ENCODE measurements at places on chromosomes 5 and 9.

- no peak for DNase-seq
Observed at GRCh38 chr5:72602696-72603685, 95.8 kb upstream of the ZNF366 start.

GRCh38 chr9:38720083-38720745 lies at the start of gene FAM240B:
TSS of gene FAM240B (minus strand) at chr9:38720133. CDS start at chr9:38703999, 16,134 bp downstream.
- DNase-seq, result no peak

DNA sequence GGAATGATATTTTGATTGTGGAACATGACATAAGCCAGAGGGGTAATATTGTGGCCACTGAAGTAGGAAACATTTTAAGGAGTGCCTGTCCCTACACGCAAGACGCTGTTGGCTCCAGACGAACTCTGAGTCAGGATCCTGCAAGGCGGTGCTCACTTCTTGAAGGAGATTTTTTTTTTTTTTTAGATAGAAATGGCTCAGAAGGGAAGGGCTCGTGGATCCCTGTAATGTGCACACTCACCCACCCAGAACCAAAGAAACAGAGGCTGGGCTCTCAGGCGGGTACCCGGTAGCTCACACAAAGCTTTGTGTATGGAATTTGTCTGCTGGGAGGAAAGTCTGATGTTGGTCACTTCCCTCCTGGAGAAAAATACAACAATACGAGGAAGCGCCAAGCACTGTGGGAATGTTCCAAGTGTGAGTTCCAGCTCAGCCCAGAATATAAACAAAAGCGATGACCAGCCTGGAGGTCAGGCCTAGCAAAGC lies 25.7 kb downstream of the RAPGEF1 start:
- peak; percentile 73 for DNase-seq

DNA sequence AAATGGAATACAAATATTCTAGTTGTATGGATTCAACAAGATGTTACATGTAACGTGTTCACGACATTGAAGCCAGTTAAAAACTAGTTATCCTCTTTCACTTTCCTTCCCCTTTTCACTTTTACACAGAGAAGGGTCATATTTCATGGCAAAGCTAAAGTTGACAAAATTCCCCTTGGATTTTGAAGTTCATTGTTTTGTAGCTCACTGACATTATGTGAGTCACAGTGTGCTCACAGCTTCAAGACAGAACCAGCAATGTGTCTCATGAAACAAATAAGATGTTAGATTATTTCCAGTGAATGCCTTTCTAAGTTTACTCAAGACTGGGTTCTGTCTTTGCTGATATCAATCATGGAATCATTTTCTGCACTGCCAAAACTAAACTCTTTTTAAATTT lies 535.5 kb upstream of the GRIN3A start:
- DNase-seq, result no peak

DNA sequence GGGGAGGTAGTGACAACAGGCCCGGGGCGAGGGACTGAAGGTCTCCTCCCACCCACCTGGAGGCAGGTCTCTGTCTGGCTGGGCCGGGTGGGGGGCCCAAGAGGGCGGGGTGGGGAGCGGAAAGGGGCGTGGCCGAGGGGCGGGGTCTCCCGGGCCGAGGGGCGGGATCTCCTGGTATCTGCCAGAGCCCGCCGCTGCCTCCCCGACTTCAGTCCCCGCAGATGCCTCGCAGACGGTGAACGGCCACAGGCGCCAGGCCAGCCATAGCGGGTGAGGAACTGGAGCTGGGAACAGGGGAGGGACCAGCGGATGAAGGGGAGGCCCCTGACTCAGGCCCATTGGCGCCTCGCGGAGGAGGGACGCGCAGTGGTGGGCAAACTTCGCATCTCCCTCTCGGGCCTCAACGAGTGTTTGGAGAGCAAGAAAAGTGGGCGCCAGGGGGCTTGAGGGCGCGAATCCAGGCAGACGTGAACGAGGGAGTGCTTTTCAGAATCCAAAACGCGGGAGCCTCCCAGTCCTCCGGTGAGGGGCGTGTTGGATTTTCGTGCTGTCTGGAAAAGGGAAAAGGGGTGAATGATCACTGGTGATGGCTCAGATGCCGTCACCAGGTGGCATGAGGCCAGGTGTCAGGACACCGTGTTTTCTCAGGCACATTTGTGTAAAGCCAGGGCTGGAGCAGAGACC lies at the start of gene ADGRD2:
ADGRD2 (plus strand) TSS at position 211 of the 684 bp plus-strand sequence. CDS start 1,216 bp downstream, outside the sequence.
- no peak for DNase-seq

DNA sequence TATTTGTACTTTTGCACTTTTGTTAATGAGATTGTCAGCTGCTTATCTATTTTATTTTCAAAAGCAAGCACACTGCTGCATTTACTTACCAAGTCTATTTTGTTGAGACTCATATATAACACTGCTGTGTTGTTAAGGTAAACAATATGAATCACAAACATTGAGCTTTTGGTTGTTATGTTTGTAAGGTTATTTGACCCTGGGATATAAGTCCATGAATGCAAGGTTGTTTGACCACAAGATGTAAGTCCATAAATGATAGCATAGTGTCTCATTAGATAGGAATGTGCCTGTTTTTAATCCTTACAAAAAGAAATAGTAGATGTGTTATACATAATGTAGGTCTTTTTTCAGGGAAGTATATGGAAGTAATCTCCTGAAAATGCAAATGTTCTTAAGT lies 845.9 kb downstream of the CDH9 start:
- DNase-seq, result no peak

- no peak for DNase-seq
Observed at GRCh38 chr9:1087120-1087881, 37.1 kb downstream of the DMRT2 start.

DNA sequence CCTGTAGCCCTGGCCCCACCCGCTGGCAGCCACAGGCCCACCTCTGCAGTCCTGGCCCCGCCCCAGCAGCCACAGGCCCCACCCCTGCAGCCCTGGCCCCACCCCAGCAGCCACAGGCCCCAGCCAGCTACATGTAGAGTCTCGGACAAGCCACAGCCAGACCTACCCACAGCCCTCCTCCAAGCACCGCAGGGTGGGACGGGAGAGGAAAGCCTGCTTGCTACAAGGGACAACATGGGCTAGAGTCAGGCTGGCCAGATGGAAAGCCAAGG lies 49.5 kb upstream of the SARDH start:
- peak; percentile 55 for DNase-seq

- DNase-seq, result no peak
Observed at GRCh38 chr9:121773954-121774714, 122.7 kb downstream of the DAB2IP start.

- DNase-seq, result no peak
Observed at GRCh38 chr9:304519-305185, 90.0 kb downstream of the DOCK8 start.

GRCh38 chr9:107650321-107650720 lies 160.8 kb upstream of the KLF4 start:
- no peak for DNase-seq

GRCh38 chr9:135141183-135141774 lies 53.8 kb downstream of the OLFM1 start:
- DNase-seq, result no peak

GRCh38 chr5:58264276-58264675 lies 195.6 kb downstream of the PLK2 start:
- no peak for DNase-seq

- no peak for DNase-seq
Observed at GRCh38 chr9:121294151-121294743, 26.3 kb downstream of the GSN start.

GRCh38 chr9:16679327-16679821 lies 191.1 kb downstream of the BNC2 start:
- no peak for DNase-seq

DNA sequence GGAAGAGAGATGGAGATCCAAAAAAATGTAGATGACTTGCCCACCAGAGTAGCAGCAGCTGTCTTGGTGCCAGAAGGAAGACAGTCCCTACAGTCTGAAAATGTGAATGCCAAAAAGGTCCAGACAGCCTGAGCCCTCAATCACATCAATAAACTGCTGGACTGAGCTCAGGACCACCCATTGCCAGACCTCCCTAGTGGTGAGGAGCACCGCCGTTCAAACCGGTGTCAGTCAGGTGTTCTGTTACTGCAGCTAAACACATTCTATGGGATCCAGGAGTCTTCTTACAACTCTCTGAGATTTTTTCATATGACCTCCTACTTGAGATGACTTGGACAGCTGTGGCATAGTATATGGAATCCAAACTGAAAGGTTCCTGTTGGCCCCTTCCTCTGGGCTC lies 32.0 kb upstream of the OTP start:
- no peak for DNase-seq

DNA sequence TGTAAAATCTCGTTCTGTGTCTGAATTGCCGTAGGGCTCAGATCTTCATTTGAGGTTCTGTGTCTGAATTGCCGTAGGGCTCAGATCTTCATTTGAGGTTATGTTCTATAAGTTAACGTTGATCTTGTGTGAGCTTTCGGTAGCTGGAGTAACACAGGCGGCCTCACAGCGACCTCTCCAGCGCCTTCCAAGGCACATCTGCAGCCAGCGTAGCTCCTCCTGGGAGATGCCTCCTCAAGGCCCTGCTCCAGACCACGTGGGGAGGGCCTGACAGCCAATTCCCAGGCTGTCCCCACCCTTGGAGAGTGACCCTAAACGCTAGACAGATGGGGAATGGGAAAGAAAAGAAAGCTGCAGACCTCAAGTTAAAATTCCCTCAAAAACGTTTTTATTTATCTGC lies 8.7 kb upstream of the AHRR start:
- DNase-seq, result no peak

DNA sequence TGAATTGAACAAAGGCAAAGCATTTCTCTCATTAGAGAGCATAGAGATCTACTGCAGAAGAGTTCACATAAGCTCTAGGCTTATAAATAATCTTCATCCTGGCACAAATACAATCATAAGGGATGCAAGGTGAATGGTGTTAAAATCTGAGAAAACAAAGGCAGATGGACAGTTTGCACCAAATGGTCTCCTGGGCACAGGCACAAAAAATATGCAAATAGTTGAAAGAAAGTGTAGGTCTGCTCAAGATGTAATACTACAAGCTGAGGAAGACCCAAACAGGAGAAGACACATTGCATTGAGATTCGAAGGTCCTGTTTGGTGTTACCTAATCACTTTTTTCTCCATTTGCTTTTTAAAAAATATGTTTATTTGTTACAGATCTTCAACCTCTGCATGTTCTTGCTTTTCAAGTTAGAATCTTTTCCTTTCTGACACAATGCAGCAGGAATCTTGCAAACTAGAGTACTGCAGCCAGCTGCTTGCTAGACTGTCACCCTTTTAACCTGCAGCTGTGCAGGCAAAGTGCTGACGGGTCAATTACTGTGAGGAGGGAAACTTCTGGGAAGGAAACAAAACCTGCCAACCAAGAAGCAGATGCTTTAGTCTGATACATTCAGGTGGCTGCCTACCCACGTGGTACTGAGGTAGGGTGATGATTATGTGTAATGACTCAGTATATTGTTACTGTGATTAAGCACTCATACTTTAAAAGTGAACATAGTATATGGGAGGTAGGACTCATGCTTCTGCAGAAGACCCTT lies 1048.6 kb upstream of the SEMA6A start:
- DNase-seq, result no peak

- no peak for DNase-seq
Observed at GRCh38 chr9:8627976-8628679, 828.5 kb upstream of the DMAC1 start.

DNA sequence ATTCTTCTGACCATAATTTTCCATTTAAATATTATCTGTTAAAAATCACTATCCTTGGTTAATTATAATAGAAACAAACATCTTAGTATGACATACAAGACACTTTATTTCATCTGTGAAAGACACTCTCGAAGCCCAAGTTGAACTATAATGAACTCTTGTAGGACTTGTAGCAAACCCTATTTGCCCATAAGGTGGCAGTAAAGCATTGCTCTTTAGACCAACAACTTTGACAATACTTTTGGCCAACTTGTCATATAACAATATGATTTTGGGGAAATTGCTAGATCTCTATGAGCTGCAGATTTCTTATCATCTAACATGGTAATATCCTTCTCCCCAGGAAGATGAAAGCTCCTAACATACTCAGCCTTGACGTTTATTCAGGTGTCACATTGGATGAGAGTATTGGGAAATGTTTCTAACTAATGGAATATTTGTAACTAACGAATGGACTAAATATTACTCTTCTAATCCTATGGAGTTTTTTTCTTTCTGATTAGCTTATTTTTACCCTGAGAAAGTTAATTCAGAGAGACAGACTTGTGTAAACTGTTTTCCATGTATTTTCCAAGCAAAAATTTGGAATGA lies 11.0 kb downstream of the SPINK14 start:
- DNase-seq, result peak; percentile 80

DNA sequence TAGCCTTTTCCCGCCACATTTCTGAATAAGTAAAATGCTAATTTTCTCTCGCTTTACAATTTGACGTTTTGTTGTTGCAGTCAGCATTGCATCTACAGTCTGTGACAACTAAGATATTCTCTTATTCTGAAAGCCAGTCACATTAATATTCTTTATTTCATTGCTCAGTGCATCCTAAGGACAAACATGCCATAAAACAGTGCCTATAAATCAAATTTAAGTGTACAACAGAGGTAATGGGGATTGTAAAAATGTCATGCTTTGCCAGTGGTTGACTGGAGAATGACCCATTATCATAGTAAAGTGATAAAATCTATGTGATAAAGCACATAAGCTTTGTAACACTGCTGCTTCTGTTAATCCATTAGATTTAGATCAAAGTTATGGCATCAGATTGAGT lies 1850.0 kb upstream of the ACO1 start:
- no peak for DNase-seq

GRCh38 chr5:38867416-38867815 lies 21.6 kb downstream of the OSMR start:
- no peak for DNase-seq

GRCh38 chr9:4475301-4475700 lies 15.0 kb upstream of the SLC1A1 start:
- DNase-seq, result no peak

GRCh38 chr5:32276173-32276853 lies 36.4 kb downstream of the MTMR12 start:
- DNase-seq, result peak; percentile 53

- no peak for DNase-seq
Observed at GRCh38 chr9:98730871-98731270, 22.1 kb upstream of the GABBR2 start.

DNA sequence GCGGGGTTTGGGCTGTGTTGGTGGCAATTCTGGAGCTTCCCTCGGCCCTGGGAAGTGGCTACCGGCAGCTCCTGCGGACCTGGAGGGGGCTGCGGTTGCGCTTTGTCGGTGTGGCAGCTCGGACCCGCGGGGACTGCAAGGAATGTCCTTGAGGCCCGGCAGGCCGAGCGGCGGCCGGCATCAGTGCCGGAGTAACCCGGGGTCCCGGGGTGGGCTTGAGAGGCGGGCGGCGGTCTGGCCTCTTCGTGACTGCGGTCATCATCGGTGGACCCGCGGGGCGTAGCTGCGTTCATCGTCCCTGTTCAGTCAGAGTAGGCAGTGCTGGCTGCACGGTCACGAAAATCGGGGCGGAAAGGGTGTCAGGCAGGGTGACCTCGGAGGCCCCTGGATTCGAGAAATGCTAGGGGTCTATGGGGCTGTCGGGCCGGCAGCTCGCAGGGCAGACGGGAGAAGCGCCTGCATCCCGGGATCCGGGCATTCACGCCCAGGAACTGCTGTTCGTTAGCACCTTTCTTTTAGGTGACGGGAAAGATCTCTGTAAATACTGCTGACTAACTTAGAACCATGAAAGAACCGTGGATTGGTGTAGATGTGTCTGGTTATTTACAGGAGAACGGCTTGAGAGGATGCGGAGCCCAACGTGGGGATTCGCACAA lies 474 bp downstream of the HMGCR start:
- no peak for DNase-seq

- DNase-seq, result peak; percentile 43
Observed at GRCh38 chr9:21160178-21160577, 6.3 kb downstream of the IFNA21 start.

- no peak for DNase-seq
Observed at GRCh38 chr5:83777856-83778255, 57.2 kb upstream of the HAPLN1 start.

- no peak for DNase-seq
Observed at GRCh38 chr5:66344544-66344943, 200.4 kb downstream of the SREK1 start.

GRCh38 chr9:130857864-130858738 lies 23.0 kb downstream of the ABL1 start:
- DNase-seq, result no peak

All from inflammatory macrophage (primary cell).